ENCODE measurements at places on chromosomes 2 and 18.
A peak's percentile ranks its signal among the peaks of the same experiment; 100 is the strongest.

GRCh38 chr18:61635901-61636528 is 256.8 kb downstream of the RNF152 start:
- peak; percentile 79 for DNase-seq

GRCh38 chr2:27059141-27059820 is 7.8 kb downstream of the AGBL5 start:
- DNase-seq = peak; percentile 44

DNA sequence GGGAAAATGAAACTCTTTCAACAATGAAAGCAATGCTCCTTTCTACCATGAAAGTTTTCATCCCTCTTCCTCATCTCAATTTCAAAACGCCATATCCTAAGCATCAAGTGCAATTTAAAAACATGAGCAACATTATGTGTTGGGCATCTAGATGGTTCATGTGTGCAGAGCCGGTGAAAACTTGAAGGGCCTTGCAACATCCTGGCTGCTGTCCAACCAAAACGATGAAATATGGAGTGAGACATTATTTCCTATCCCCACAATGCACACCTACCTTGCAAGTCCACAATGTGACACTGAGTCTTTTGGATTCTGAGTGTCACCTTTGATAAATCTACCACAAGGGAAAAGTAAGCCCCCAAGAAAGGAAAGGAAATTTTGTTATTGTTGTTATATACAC is 110.0 kb downstream of the NCKAP5 start:
- DNase-seq = peak; percentile 28

DNA sequence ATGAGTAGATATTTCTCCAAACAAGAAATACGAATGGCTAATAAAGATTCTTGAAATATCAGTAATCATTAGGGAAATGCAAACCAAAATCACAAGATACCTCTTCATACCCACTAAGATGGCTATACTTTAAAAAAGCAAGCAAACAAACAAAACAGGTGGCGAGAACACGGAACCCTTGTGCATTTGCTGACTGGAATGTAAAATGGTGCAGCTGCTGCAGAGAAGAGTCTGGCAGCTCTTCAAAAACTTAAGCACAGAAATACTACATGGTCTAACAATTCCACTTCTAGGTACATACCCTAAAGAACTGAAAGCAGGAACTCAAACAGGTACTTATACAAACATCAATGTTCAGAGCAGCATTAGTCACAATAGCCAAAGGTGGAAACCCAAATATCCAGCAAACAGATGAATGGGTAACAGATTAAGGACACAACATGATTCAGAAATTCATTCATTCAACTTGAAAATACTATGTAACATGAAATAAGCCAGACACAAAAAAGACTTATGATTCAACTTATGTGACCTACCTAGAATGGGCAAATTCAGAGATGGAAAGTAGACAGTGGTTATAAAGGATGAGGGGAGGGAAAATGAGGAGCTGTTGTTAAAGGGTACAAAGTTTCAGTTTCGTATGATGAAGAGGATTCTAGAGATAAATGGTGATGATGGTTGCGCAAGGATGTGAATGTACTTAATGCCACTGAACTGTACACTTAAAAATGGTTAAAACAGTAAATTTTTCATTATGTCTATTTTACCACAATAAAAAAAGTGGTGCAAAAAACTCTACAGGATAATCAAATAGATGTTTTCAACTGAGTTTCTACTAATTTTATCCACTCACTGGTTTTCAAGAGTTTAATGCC is 26.9 kb upstream of the GPR75 start:
- no peak for DNase-seq

- DNase-seq = peak; percentile 56
Observed at GRCh38 chr18:58496937-58497336, 132.0 kb downstream of the ALPK2 start.

- peak; percentile 67 for DNase-seq
Observed at GRCh38 chr2:157837851-157838441, 38.2 kb downstream of the ACVR1 start.

- no peak for DNase-seq
Observed at GRCh38 chr18:72601481-72601880, 57.3 kb upstream of the CBLN2 start.

DNA sequence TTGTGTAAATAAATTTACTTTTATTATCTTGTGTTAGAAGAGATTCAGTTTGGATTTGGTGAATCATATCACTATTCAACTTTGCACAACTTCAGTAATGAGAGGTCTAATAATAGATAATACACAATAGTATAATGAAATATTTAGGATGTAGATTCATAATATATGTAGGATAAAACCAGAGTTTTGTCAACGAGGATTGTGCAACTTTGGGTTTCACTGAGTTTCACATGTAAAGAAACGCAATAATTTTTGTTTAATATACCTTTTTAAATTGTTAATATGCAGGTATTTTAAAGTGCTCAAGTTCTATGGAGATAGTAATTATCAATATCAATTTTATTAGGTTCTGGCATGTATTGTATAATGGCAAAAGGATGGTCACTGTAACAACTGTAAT is 5.3 kb downstream of the CALCRL start:
- no peak for DNase-seq

GRCh38 chr2:102051692-102052277 is 60.0 kb downstream of the IL1R2 start:
- DNase-seq = no peak

GRCh38 chr2:64655018-64655664 is 1.4 kb upstream of the SERTAD2 start:
- DNase-seq = peak; percentile 60

GRCh38 chr2:636641-637405 is 40.4 kb downstream of the TMEM18 start:
- DNase-seq = peak; percentile 75

GRCh38 chr2:69191634-69192033 is 178.7 kb downstream of the ANTXR1 start:
- DNase-seq = no peak

GRCh38 chr2:232966122-232966521 is 46.9 kb downstream of the NGEF start:
- no peak for DNase-seq

DNA sequence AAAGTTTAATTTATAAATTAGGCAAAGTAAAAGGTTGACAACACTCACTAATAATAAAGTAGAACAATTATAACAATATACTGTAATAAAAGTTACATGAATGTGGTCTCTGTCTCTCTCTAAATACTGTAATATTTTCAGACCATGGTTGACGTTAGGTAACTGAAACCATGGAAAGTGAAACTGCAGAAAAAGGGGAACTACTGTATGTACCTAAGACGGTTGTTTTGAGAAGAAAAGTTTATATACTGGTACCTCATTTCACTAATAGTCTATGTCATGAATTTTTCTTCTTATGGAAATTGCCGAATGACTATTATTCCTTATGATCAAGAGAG is 166.7 kb upstream of the ZNF521 start:
- peak; percentile 25 for DNase-seq

DNA sequence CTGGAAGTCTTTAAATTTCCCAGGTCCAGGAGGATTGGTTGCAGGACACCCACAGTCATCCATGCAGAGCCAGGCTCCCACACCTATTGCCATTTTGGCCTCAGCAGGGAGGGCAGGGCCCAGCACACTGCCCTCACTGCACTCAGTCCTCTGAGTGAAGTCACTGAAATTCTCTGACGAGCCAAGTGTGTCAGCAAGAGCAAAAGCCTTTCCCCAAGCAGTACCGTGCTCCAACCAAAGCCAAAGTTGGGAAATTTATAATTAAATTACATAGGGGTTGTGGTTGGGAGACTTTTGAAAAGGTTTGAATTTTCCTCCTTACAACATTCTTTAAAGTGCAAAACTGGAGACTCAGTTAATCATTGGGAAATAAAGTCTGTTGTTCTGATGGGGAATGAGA is 98.5 kb upstream of the CD226 start:
- no peak for DNase-seq

- no peak for DNase-seq
Observed at GRCh38 chr2:23402205-23402740, 17.3 kb downstream of the KLHL29 start.

DNA sequence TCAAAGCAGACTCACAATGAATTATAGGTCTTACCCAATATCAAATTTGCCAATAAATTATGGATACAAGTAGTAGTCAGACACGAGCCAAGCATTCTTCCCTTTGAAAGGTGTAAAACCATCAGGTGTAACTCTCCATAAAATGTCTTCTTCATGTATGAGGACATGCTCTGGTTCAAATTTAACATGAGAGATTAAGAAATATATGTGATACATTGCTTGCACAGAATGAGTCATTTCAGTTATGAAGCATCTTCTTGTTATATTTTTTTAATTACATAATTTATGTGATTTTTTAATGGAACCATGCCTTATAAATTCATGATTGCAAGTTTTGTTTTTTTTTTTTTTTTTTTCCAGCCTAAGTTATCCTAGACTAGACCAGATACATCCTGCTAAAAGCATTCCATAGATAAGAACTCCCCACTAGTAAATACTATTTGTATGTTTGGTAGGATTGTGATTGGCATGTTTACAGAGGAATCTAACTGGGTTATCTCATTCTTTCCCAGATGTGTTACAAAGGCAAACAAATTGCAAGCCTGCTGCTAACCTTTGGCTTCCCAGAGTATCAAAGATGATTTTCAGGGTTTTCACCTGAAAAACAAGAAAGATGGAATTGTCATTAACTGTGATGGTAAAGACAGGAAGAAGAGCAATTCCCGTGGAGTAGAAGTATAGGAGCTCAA is 621.9 kb downstream of the XIRP2 start:
- DNase-seq = no peak

GRCh38 chr18:9521770-9522169 is 46.5 kb downstream of the RALBP1 start:
- no peak for DNase-seq

DNA sequence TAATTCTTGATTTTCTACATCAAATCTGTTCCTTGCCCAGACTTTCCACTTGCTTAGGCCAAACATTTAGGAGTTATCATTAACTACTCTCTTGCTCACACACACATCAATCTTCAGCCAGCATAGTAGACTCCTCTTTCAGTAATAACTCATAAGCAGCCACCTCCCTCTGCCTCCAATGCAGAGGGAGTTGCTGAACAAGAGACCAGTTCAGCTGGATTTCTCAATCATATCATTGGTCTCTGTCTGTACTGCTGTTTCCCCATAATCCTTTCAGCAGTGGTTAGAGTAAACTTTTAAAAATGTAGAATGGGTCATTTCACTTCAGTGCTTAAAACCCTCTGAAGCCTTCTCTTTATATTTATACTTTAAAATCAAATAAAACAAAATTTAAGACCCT is 112.9 kb downstream of the SLC39A10 start:
- DNase-seq = no peak

DNA sequence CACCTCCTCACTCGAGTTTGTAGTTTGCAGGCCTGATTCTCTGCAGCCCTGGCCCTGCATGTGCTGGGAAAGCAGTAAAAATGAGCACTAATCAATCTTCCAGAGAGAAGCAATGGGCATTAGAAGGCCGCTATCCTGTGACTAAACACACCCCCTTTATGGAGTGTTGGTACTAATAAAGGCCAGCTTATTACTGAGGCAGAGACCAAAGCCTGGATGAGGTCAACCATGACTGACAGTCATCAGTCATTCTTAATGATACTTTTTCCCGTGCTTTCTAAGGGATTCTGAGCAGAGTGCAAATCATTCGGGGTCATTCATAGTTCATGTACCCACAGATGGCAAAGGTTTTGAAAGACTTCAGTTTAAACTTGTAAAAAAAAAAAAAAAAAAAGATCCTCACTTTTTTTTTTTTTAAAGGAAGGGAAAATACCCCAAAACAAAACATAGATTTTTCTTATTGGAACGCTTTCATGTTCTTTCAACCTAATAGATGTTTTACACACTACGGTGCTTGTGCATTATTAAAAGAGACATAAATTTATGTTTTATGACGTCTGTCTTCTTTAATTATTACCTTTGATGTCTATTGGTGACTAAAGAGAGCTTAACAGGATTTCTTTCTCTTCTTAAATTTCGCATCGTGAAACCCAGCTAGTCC is 13.2 kb downstream of the TSHZ1 start:
- no peak for DNase-seq

GRCh38 chr2:238573065-238573778 is 146.5 kb downstream of the ASB1 start:
- DNase-seq = peak; percentile 35

DNA sequence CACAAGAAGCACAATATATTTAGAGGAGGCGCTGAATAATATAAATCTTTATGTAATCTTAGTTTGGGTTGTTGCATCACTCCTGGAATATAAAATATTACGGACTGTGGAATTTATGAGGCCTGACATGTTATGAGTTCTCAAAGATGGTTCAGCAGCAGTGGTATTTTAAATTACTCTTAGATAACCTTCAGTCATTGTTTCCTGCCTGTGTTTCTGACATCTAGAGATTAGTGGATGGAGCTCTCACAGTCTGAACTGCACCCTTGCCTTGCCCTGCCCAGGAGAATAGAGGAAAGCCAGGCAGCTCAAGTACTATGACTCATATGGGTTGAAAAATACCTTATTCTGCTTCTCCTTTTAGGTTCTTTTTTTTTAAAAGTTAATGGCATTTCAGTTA is 70.0 kb downstream of the ACSL3 start:
- DNase-seq = peak; percentile 29

DNA sequence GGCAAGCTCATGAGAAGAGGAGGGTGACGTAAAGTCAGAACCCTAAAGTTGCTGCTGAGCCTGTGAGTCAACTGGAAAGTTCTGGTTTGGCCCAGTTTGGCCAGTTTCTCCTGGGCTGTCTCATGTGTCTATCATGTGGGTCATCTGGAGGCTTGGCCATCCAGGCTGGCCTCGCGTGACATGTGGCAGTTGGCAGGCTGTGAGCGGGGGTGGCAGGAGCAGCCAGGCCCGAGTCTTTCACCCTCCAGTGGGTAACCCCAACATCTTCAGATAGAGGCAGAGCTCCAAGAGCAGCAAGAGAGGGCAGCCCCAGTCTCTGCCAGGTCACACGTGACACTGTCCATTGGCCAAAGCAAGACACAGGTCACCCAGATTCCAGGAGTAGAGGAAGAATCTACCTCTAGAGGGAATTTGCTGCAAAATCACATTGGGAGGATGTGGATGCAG is 51.5 kb downstream of the FHOD3 start:
- no peak for DNase-seq

DNA sequence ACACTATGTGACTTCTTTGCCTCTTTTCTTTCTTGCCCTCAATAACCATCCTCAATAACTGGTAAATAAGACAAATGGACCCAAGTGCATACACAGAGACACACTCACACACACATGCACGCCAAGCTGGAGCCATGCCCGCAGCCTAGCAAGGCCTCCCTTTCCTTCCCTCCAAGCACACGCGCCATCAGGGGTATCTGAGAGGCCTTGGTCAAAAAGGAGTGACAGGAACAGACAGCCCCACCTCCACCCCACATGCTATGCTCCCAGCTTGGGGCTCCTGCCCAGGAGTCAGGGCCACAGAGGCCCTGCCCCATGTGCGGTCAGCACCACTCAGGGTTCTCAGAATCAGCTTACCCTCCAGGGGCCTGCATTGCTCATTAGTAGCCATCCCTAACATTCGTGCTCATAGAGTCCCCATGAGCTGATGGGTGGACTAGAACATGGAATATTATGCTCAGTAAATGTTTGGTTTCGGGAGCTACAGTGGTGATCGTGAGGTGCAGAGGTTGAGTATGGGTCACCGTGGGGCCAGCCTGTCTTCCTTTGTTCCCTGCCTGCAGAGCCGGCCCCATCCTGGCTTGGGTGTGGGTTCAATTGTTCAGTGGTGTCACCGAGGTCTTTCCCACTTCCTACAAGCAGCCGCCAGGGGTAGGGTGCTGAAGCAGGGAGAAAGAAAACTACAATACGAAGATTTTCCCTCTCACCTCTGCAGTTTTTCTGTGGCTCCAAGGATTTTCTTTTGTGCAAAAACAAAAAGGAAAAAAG is 158.2 kb upstream of the RAB12 start:
- no peak for DNase-seq

- peak; percentile 32 for DNase-seq
Observed at GRCh38 chr18:28801876-28802275, 624.9 kb upstream of the CDH2 start.

All from dermis blood vessel endothelial cell (primary cell).